Stimulated activated CD4-positive, alpha-beta T cell treated with anti-CD3 and anti-CD28 coated beads, Interleukin-4, amount 100 ng/mL, for 1 hour (primary cell): ENCODE measurements at places on chromosomes 1 and 21.

DNA sequence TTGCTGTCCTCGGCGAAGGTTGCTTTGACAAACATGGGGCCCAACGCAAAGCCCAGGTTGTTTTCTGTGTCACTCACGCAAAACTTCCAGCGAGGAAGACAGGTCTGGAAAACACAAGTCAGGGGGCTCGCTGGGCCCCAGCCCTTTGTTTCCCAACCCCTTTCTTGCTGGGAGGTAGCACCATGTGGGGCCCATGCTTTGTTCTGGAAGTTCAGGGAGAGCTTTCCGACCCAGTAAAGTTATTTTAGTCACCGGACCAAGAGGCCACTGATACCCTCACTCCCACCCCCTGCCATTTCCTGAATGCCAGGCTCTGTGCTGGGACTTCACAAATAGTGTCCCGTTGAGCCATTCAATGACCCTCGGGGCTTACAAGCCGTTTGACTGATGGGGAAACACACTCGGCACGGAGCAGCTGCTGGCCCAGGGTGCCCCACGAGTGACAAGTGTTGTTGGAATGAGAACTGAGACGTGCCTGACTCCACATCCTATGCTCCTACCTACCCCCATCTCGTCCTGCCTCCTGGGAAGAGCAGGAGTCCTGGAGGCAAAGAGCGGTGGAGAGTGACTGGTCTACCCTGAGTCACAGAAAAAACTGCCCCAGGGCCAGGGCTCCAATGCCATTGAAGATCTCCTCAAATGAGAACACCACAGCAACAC, 52.0 kb downstream of the ECE1 start:
- no peak for DNase-seq

GRCh38 chr1:22712502-22713271, 2.0 kb downstream of the EPHB2 start:
- peak; percentile 27 for DNase-seq

- DNase-seq: no peak
These were observed 9.9 kb downstream of the HCRTR1 start for GRCh38 chr1:31627301-31627929.

GRCh38 chr1:213250041-213250440, 199.0 kb downstream of the RPS6KC1 start:
- DNase-seq: no peak

DNA sequence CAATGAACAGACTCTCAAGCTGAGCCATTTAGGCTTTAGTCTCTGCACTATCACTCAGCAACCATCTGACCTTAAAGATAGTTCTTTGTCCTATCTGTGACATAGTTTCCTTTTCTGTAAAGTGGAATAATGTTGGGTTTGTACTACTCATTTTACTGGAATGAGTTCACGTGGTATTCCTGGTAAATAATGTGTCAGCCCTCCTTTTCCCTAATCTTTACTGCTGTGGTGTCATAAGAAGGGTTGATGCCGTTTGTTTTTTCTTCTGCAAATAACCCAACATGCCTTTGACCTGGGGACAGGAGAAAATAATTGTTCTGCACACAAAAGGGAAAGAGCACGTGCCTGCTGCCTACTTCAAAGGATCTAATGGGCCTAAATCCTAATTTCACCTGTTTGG, 297.8 kb downstream of the BRINP3 start:
- DNase-seq: no peak

DNA sequence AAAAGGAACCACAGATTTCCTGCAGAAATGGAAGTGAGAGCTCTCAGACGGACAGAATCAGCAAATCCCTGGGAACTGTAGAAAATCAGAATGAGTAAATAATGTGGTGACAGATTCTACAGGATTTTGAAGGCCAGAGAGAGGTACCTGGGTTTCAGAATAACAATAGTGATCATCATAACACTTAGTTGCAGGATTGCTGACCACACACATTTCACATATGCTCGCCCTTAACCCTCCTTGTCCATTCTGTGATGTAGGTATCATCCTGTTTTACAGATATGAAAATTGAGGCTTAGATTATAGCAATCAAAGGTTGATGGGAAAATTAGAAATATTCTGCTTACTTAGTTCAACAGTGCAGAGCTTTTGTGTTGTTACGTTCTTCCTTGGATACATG, 97.9 kb upstream of the HOOK1 start:
- DNase-seq: no peak

GRCh38 chr1:58123051-58123450, 423.5 kb downstream of the OMA1 start:
- DNase-seq: no peak

GRCh38 chr21:17050646-17051045, 462.2 kb upstream of the CXADR start:
- no peak for DNase-seq

- DNase-seq: no peak
These were observed 7.6 kb downstream of the CYP4B1 start for GRCh38 chr1:46806196-46807020.

DNA sequence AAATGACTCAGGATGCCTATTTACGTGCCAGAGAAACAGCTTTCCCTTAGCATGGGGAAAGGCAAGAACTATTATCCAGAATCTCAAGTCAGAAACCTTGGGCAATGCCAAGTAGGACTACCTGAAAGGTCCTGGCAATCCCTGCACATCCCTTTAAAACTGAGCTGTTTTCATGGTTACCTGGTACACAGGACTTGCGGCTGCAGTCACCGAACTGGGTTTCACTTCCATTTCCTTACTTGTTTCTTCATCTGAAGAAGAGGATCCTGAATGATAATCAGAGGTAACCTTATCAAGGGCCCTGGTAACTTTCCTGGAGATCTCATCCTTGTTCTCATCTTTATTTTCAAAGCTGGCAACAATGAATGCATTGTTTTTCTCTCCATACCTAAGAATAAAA, 14.3 kb downstream of the BTG3 start:
- no peak for DNase-seq

- no peak for DNase-seq
These were observed 83.6 kb downstream of the GALNT2 start for GRCh38 chr1:230150615-230151014.

DNA sequence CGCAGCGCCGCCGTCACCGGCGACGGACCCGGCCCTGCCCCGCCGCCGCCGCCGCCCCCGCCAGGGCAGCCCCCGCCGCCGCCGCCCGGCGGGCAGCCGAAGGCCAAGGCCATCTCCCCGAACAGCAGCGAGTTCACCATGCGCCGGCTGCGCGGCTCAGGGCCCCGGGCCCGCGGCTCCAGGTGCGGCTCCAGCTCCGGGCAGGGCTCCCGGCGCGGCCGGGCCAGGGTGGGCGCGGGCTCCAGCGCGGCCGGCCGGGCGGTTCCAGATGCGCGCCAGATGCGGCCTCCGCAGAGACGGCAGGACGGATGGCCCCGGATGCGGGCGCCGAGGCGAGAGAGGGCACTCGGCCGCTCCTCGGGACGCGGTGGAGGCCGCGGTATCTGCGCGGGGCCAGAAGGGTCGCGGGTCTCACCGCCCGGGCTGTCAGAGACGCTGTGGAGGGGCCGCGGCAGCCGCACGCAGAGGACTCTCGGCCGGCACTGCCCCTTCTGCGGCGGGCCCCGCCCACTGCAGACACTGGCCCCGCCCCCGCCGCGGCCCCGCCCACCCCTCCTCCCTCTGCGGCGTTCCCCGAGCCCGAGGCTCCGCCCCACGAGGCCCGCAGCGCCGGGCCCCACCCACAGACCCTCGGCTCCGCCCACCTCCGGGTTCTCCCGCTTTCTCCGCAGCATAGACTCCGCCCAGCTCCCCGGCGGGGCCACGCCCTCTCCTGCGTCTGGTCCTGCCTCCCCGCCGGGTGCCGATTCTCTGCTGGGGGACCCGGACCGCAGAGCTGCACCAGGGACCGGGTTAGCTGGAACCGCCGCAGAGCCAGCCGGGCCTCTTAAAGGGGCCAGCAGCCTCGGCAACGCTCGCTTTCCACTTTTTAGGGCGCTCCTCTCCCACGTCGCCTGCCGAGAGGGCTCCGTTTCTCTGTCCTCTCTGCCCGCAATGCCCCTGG, at the start of gene IFFO2:
Gene IFFO2 (minus strand): TSS at position 484 of the 943 bp plus-strand sequence. CDS start 344 bp downstream, at position 140.
- DNase-seq: peak; percentile 100

DNA sequence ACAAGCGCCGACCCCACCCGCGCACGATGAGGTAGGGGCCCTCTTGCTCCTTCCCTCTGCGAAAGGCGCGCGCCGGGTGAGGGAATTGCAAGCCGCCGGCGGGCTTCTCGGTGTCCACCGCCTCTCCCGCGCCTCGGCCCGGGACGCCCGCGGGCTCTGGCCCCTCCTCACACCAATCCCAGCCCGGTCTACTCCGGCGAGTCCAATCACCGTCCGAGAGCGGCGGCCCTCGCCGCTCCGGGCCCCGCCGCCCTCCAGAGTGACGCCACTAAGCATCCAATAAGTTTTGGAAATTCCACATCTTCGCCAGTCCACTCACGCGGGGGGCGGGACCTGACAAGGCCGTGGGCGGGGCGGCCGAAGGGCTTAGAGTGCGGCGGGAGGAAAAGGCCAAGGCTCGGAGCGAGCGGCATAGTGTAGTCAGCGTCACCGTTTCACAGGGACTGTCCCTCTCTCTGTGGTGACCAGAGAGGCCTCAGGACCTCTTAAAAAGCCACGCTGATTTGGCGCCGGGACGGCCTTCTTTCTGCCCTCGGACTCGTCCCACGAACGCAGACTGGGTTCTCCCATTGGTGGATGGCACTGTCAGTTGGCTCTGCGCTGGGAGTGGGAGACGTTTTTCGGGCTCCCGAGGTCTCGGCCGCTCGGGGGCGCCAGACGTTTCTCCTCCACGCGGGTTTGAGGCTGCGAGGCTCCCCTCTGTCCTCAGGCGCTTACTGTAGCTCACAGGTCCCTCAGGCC, at the start of gene TRIM45:
Gene TRIM45 (minus strand): TSS at position 161 of the 741 bp plus-strand sequence. CDS start 548 bp downstream, outside the sequence.
- peak; percentile 82 for DNase-seq

GRCh38 chr1:245129319-245130240, 25.2 kb upstream of the KIF26B start:
- no peak for DNase-seq

DNA sequence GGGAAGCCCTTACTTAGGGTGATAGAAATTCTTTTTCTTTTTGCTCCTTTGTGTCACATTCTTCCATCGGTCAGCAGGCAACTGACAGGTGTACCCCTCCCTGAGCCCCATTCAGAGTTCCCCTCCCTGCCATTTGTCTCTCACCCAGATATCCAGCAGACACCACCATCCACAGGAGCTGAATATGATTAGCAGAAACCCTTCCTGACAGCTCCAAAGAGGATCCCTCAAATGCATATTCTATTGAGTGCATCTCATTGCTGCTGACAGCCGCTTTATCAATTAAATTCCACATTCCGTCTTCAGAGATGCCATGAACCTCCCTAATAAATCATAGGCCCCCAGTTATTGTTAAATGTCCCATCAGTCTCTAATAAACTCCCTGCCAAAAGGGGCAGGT, 6.1 kb upstream of the DDX20 start:
- DNase-seq: no peak

DNA sequence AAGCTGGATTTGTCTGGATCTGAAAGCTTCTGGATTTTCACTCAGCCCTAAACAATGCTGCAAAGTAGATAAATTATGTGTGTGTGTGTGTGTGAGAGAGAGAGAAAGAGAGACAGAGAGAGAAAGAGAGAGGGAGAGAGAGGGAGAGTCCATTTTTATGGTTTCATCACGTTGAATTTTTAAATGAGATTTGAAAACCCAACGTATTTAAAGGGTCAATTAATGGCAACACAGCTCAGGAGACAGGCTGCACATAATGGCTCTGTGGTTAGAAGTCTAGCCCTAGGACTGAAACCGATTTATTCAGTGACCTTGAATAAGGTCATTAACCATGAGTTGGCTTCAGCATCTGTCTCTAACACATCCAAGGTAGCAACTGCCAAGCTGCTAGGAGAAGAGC, 35.3 kb upstream of the FMN2 start:
- DNase-seq: no peak

GRCh38 chr1:203754455-203754864, 10.5 kb upstream of the LAX1 start:
- no peak for DNase-seq

DNA sequence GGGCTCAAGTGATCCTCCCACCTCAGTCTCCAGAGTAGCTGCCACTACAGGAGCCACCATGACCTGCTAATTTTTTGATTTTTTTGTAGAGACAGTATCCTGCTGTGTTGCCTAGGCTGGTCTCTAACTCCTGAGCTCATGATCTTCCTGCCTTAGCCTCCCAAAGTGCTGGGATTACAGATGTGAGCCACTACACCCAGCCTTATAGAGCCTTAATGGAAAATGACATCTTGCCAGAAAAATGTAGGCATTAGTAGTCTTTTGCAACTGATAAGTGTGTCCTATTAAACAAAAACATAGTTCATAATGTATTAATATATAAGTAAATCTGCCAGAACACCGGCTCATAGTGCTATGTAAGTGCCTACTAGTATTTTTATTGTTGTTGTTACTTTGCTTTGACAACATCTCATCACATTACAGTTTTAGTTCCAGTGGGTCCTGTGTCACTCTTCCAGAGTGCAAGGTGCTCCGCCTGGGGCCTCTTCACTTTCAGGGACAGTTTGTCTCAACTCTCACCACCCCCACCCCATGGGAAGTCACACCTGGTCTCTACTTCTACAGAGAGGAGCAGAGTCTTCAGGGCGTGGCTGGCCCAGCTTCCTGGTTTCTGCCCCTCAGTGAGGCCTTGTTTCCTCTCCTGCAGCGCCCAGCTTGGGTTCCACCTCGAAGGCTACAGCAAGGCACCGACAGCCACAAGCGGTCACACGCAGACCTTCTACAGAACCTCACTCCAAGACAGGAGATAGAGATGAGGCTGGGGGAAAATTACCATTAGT, 30.1 kb downstream of the RHOU start:
- peak; percentile 8 for DNase-seq

- DNase-seq: peak; percentile 38
These were observed 57.5 kb downstream of the BCL9 start for GRCh38 chr1:147598621-147599361.

DNA sequence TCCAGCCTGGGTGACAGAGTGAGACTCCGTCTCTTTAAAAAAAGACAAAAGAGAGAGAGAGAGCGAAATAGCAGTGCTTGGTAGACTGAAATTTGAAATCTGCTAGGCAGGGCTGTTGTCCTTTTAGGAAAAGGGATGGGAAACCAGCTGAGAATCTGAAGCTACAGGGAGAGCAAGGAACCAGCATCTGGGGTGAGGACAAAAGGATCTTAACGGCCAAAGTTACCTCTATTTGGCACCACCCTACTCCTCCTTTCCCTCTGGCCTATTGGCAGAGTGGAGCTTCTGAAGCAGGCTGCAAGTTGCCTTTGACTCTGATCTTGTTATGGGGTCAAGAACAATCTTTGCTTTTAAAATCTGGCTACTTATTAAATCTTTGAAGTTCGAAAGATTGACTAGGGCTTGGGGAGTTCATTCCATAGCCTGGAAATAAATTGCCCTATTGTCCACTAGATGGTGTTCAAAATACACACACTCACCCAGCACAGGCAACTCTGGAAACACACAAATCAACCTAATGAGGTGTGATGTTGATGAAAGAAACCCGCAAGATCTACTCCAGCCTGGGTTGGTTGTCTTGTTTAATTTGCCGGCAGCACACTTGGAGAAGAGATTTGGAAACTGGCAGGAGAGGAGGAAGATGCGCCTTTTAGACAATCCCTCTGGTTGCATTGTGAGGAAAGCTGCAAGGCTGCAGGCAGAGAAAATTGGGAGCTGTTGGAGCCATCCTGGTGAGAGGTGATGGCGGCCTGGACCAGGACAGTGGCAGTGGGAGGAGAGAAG, 16.5 kb upstream of the PARP1 start:
- DNase-seq: no peak
